ENCODE measurements at places on chromosomes 16 and 17.

DNA sequence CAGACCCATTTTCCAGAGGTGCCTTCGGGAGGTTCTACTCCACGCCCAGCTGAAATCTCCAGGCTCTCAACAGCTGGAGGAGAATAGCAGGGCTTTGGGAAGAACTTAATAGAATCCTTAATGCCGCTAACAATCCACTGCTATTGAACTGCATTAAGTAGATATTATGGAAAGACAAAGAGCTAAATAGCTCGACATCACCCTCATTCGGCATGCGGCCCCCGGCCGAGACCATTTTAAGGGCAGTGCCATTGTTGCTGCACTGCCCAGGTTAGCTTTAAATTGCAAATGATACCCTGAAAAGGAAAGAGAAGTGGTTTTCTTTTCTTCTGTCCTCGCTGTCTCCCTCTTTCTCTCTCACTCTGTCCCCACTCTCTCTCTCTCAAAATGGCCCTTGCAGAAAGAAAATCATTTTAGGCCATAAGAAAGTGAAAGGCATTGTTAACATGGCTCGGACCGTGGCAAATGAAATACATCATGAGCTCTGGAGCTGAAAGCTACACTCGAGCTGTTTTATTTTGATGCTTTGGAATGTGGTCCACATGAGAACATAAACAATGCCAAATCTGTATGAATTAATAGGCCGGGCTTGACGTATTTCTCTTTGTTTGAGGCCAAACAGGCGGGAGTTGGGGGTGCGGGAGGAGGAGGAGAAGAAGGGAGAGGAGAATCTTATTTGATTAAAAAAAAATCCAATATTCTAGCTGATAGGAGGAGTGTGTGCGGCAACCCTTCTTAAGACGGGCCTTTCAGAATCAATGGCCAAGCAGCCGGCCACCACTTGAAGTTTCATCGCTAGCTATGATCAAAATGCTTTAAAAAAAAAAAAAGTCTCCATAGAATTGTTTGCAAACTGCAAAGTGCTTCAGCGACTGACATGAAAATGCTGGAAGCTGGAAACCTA lies 298.8 kb upstream of the IRX3 start:
- DNase-seq: no peak

DNA sequence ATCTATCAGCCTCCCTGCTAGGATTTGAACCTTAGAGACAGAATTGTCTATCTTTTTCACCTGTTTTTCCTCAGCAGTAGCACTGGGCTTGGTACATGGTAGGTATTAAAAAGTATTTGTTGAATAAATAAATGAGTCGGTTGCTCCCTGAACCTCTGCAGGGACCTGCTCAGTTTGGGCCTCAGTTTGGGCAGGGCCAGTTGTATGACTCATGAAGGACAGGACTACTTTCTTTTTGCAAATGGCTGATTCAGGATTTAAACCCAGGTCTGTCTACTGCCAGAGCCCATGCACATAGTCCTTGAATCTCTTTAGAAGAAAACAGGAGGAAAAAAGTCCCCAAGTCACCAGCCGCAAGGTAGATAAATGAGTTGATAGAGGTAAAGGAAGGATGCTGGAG lies 3.1 kb downstream of the MMP2 start:
- no peak for DNase-seq

- no peak for DNase-seq
Measured at GRCh38 chr16:55706739-55707384, 51.1 kb downstream of the SLC6A2 start.

DNA sequence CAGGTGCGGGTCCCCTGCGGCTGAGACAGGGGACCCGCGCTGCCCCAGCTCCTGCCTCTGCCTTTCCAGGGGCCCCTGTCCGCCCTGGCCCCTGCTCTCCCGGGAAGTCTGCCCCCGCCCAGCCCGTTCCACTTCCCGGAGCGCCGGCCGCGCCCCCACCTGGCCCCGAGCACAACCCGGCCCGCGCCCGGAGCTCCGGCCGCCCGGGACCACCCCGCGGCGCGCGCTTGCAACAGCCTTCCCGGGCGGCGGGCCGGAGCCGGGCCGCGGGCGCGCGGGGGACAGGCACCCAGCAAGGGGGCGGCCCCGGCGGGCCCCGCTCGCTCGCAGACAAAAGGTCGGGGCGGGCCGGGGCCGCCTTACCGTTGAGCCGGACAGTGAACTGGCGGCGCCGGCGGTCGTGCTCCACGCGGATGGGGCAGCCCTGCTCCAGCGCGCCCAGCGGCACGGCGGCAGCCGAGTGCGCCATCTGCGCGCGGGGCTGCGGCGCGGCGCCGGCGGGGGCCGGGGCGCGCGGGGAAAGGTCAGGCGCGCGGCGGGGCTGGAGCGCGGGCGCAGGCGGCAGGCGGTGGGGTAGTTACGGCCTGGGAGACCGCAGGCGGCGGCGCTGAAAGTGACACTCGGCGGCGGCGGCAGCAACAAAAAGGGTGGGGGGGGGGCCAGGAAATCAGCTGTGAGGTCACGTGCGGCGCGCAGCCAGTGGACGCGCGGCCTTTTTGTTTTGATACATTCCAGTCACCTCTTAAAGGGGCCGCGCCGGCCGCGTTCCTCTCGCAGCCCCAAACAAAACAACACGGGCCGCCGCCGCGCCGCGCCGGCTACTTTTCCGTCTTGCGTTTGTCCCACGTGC lies at the start of gene NATD1:
TSS of gene NATD1 (minus strand) at position 615 of the 850 bp plus-strand sequence. CDS start at position 469, 146 bp downstream.
- DNase-seq: peak; percentile 87

GRCh38 chr16:29820271-29820701 lies at the start of gene MVP:
Gene MVP, plus strand, starts transcription at chr16:29820462. Its CDS starts 10,088 bp downstream, at chr16:29830550.
- DNase-seq: peak; percentile 74

DNA sequence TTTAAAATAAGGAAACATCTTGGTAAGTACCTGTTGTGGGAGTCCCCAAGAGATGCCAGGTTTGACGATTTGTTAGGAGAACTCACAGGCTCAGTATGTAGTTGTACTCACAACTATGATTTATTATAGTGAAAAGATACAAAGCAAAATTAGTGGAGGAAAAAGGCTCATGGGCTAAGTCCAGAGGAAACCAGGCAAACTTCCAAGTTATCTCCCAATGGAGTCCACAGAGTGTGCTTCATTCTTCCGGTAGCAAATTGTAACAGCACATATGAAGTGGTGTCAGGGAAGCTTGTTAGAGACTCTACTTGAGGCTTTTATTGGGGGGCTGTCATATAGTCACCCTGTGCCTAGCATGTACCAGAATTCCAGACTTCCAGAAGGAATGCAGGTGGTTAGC lies 2.3 kb downstream of the DDX19A start:
- DNase-seq: no peak

DNA sequence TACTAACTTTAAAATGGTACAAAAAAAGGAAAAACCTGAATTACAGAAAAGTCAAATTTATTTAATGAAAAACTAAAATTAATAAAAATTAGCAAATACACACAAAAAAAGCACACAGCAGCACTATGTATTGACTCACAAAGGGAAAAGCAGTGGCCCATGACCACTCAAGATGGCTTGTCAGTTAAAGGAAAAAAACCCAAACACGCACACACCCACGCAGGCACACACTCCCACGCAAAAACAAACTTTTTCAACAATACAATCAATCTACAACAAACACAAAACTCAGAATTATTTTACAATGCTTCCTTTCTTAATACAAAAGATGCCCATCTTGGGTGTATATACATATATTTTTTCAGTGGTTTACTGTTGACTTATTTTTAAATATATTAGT lies 24.2 kb downstream of the SIAH1 start:
- DNase-seq: no peak
